ENCODE measurements at places on chromosomes 12 and 14. TPM values are rescaled to one million over a fixed set of nuclear protein-coding genes. Genes with fewer than 3 reads are reported as not detected.

Gene FAIM2
- not detected for total RNA-seq

Gene TAS2R8
- total RNA-seq, result not detected

Gene SERPINA6
- not detected for total RNA-seq

Gene JAG2
- 37.5 TPM for total RNA-seq

Gene ERC1
- total RNA-seq, result 48.0 TPM

Gene ST8SIA1
- total RNA-seq, result not detected

Gene IL22
- not detected for total RNA-seq

Gene P2RX2
- total RNA-seq, result not detected

Gene CAPS2
- total RNA-seq, result 4.0 TPM

Gene SLC35F4
- not detected for total RNA-seq

Gene KLRK1
- not detected for total RNA-seq

Gene TSPAN11
- total RNA-seq, result 3.2 TPM

Gene GLS2
- 0.22 TPM for total RNA-seq

Gene PLEKHD1
- total RNA-seq, result 0.07 TPM

Gene DIO2
- total RNA-seq, result 0.13 TPM

Gene RPL10L
- total RNA-seq, result not detected

Gene MLF2
- 97.4 TPM for total RNA-seq
